Panc1 (cell line): ENCODE measurements at places on chromosomes 7 and 10. TPM values are rescaled to one million over a fixed set of nuclear protein-coding genes. Genes with fewer than 3 reads are reported as not detected.

GRCh38 chr10:106557053-106557452 lies 607.5 kb downstream of the SORCS1 start:
- no peak for DNase-seq

The SPDYE11 gene
- total RNA-seq: not detected

GRCh38 chr10:70315276-70315675 lies 31.5 kb upstream of the NPFFR1 start:
- no peak for DNase-seq

The INSYN2A gene
- total RNA-seq: not detected

The SPDYE8 gene
- total RNA-seq: not detected

GRCh38 chr10:103053659-103054581 lies 135.8 kb downstream of the CNNM2 start:
- DNase-seq: no peak

- no peak for DNase-seq
Observed at GRCh38 chr7:38502289-38502688, 128.9 kb downstream of the AMPH start.

DNA sequence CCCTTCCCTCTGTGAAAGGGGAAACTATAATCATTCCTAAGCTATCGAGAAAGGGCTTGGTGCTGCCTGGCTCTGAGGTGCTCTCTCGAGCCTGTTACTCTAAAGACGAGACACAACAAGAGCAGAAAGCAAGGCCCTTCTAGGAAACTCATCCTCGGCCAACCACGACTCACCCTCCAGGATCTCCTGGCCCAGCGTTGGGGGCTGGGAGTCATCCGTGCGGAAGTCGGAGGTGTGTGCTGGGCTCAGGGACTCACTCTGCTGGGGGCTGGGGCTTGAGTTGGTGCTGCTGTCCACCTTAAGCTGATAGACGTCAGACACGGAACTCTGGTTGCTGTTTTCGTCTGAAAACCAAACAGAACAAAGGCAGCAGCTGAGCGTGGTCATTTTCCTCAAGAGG lies 17.6 kb upstream of the BAZ1B start:
- no peak for DNase-seq

The TSPAN15 gene
- 199 TPM for total RNA-seq

DNA sequence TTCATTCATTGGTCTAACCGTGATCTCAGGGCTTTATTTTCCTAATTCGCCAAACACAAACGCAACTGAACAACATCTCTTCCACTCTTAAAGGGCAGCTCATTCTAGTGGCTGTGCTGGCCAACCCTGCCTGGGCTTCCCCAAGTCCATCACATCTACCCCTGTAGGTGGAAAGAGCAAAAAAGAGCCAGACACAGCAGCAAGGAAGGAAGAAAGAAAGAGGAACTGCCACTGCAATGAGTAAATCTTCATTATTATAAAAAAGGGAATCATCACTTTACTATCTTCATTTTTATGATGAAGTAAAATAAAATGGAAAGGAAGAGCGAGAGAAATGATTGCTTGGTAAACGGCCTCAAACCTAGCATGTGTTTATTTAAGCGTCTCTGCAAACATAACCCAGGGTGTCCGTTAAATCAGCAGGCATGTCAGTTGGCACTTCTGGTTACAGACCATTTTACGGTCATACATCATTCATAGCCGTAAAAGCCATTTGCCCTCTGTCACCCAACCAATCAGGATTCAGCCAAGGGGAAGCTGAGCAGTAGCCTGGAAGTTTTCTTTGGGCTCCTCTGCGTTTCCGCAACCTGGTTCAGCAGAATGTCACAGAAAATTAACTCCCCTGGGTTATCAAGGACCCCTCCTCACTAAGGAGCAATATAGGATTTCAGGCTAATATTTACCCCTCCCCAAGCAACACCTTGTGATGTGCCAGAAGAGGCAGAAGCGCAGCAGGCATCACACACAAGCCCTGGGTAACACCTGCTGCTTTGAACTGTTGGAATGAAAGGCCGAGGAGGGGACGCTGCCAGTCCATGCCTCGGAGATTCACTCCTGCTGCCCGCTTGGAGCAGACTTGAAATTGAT lies 234.0 kb downstream of the SNX10 start:
- DNase-seq: no peak

DNA sequence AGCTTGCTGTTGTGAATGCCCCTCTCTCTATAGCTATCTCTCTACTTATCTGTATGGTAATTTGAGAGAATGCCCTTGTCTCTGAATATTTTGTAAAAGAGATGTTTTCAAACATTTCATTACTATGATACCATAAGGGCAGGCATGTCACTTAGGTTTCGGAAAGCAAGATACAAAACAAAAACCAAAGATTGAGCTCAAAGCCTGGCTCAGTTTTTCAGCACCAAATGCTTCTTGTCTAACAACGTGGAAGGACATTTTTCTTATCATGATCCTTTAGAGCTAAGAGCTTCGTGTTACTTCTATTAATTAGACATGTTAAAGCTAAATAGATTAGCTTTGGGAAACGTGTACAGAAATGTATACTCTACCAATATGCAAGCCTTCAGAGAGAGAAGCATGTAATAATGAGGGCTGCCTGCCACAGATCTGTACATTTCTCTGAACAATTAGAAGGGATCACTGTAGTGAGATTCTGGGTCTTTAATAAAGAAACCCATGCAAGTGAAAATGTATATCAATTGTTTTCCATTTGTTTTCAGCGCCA lies 148.9 kb downstream of the ARID5B start:
- no peak for DNase-seq

- DNase-seq: no peak
Observed at GRCh38 chr7:70778585-70778984, 353.4 kb upstream of the GALNT17 start.

- no peak for DNase-seq
Observed at GRCh38 chr7:127955051-127955531, 76.1 kb downstream of the LRRC4 start.

DNA sequence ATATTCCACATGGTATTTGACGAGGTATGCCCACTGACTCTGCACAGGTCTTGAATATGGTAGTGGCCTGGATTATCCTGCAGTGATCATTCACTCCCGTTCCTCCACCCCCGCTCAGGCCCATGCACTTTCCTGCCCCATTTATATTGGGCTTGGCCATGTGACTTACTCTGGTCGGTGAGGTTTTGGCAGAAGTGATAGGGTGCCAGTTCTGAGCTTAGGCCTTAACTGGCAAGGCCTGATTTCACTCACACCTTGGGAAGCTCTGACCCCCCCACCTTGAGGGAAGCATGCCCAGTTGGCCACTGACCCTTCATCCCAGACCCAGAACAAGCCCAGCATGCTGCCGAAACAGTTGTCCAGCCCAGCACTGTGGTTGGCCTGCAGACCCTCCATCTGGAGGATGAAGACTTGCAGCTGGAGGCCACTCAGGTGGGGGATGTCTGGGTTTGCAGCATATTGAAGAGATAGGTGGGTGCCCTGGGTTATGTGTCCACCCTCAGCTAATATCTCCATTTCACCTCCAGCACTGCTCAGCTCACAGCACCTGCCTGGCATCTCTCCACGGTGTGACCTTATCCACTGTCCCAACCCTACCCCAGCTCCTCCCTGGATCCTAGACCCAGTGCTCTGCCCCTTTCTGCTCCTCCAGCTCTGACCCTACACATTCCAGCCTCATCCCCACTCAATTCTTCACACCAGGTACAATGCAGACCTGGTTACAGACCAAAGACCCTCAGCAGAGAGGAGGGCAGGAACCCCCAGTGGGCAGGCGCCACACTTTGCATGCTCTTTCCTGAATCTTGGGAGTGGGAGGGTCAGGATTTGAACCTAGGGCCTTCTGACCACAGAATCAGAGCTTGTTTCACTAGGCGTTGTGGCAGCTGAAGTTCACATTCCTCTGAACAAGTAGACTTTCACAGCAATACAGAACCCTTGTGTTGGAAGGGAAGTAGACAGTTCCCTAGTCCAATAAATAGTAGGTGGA lies 138.1 kb upstream of the CHST15 start:
- DNase-seq: no peak

- no peak for DNase-seq
Observed at GRCh38 chr7:26657206-26657641, 207.2 kb downstream of the SKAP2 start.

DNA sequence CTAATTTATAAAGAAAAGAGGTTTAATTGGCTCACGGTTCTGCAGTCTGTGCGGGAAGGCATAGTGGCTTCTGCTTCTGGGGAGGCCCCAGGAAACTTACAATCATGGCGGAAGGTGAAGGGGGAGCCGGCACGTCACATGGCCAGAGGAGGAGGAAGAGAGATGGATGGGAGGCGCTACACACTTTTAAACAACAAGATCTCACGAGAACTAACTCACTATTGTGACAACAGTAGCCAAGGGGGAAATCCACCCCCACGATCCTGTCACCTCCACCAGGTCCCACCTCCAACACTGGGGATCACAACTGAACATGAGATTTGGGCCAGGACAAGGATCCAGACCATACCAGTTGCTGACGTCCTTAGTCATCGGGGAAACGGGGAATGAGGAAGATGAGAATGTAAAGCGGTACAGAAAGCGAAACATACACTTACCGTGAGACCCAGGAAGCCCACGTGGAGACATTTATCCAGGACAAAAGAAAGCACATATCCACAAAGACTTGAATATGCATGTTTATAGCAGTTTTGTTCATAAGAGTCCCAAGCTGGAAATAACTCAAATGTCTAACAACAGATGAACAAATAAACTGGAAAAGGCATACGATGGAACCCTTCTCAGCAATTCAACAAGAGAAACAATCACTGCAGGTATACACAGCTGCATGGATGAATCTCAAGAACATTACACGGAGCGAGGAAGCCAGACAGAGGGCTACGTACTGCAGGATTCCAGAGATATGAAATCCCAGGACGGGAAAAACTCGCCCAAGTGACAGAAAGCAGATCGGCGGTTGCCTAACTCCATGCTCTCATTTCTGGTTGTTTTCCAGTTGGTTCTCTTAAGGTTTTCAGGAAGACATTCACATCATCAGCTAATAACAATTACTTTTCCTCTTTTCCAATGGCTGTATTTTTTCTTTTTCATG lies 26.2 kb upstream of the INPP5A start:
- DNase-seq: no peak

GRCh38 chr10:77234599-77234998 lies 403.0 kb downstream of the KCNMA1 start:
- no peak for DNase-seq

- DNase-seq: no peak
Observed at GRCh38 chr10:89744026-89744425, 42.6 kb downstream of the KIF20B start.

The RINT1 gene
- total RNA-seq: 18.1 TPM

The ZNF248 gene
- total RNA-seq: 8.1 TPM

GRCh38 chr7:79199266-79199665 lies 254.2 kb downstream of the MAGI2 start:
- DNase-seq: no peak

- no peak for DNase-seq
Observed at GRCh38 chr10:11823989-11824346, 812 bp downstream of the PROSER2 start.

The LBX1 gene
- 0.15 TPM for total RNA-seq

The TMEM213 gene
- not detected for total RNA-seq

DNA sequence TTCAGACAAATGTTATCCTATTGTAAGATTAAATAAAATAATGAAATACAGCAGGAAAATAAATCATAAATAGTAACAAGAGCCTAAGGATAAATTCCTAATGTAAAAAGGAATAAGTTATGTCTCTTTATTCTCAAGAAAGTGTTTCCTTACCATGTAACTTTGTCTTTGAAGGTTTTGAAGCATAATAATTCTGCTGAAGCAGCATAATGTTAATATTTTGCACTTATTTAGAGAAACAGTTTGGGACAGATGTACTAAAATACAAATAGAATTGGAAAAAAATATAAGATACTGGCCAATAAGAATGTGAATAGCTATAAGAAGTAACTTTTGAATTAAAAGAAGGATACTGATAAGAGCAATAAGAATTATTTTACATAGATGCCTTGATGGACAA lies 45.7 kb downstream of the GRM3 start:
- DNase-seq: no peak

- DNase-seq: no peak
Observed at GRCh38 chr10:93873420-93874115, 20.2 kb upstream of the SLC35G1 start.

DNA sequence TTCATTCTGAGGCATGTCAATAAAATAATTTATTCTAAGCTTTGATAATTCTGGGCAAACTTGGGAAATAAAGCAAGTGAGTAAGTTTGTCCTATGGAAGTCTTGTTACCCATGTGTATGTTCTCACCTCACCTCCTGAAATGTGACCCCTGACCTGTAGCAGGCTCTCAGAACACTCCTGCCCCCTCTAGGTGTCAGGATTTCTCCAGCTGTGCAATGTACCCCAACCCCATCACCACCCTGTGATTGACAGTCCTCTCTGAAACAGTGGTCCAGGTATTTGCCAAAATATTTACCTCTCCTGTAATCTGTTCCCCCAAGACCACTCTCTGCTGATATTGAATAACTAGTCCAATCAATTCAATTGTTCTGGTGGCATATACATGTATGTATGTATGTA lies 122.6 kb upstream of the PTER start:
- no peak for DNase-seq

GRCh38 chr10:132342553-132342952 lies 10.6 kb downstream of the LRRC27 start:
- DNase-seq: no peak

The ZCCHC24 gene
- total RNA-seq: 7.8 TPM

DNA sequence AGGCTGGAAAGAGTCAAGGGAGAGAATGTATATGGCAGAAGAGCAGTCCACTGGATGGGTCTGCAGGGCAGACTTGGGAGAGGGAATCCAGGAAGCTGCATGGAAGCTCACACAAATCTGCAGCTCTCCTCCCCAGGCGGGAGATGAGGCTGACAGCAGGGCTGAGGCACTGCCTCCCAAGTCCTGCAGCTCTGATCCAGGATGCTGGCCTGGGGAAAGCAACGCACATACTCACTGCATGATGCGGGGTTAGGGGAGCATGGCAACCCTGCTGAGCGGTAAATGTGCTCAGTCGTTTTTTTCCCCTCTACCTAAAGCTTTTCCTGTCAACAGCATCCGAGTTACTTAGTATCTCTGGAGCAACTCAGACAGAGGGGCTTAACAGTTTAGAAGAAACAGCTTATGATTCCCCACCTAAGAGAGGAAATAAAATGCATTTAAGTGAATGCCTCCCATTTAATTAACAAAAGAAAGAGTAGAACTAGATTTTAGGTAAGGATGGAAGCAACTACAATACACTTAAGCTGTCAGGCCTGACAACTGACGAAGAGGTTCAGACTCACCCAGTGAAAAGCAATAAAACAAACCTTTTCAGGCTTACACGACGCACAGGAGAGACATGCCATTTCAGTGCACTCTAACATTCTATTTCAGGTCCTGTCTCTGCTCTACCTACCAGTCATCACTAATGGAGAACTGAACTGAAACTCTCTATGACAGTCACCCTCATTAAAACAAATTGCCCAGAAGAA lies 37.0 kb downstream of the CHCHD3 start:
- no peak for DNase-seq

GRCh38 chr7:99229234-99229633 lies 21.3 kb upstream of the KPNA7 start:
- no peak for DNase-seq
